Breast epithelium (tissue), 4 donors: ENCODE measurements at places on chromosomes 2 and 18. TPM values are rescaled to one million over a fixed set of nuclear protein-coding genes. Genes with fewer than 3 reads are reported as not detected.

The IL1RL1 gene
- 27.8 TPM for total RNA-seq

The ZAP70 gene
- total RNA-seq, result 4.9 TPM

The NOSTRIN gene
- total RNA-seq, result 35.0 TPM

The DNER gene
- total RNA-seq, result 2.6 TPM

The TBR1 gene
- not detected for total RNA-seq

The CRYGD gene
- total RNA-seq, result not detected

The RPRM gene
- total RNA-seq, result not detected

- H3K27ac ChIP-seq, result no peak overlapping the region
- H3K4me3 ChIP-seq, result no peak overlapping the region
- H3K36me3 ChIP-seq, result no peaks in the 10 kb centered on the region
- no peaks in the 10 kb centered on the region for H3K4me1 ChIP-seq
Observed at GRCh38 chr18:79750980-79751571, 46.7 kb upstream of the KCNG2 start.

- H3K4me1 ChIP-seq, result no peaks in the 10 kb centered on the region
- no peak overlapping the region for H3K27ac ChIP-seq
- no peak overlapping the region for H3K4me3 ChIP-seq
- no peaks in the 10 kb centered on the region for H3K36me3 ChIP-seq
Observed at GRCh38 chr18:524466-524865, 24.0 kb upstream of the COLEC12 start.

- DNase-seq, result no peak
- H3K27me3 ChIP-seq, result no peaks in the 10 kb centered on the region
- H3K4me1 ChIP-seq, result no peaks in the 10 kb centered on the region
- no peak overlapping the region for H3K27ac ChIP-seq
- H3K36me3 ChIP-seq, result no peaks in the 10 kb centered on the region
Observed at GRCh38 chr2:154437104-154437503, 261.4 kb upstream of the KCNJ3 start.

DNA sequence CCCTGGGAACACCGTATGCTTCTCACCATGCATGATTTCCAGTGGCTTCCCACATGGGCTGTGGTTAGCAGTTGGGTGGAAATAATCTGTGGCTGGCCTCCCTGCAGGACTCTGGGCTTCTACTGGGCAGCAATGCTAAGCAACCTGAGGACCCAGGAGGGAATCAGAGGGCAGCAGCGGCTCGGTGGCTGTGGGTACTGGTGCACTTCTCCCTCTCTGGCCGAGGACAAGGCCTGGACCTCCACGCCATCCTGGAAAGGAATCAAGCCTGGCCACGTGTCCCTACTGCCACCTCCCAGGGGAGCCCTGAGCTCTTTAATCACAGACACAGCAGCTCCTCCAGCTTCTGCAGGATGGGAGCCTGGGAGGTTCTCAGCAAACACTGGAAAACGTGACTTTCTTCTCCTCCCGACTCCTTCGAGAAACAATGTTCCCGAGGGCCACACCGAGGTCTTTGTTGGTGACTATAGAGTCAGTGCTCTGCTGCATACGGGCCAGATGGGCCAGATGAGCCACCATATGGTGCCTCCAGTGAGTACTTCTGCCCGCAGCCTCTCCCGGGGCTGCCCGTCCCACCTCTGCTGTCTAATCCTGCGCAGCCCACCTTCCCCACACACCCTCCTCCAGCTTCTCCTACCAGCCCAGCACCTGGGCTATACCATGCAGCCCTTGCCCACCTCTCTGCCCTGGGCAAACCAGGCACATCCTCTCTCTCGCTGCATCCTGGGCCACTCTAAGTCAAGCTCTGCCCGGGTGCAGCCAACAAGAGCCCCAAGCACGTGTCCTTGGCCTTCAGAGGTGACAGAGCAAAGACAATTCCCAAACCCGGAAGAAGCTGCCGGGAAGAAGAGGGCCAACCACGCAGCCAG lies 42.8 kb upstream of the OTOS start:
- no peaks in the 10 kb centered on the region for H3K36me3 ChIP-seq
- H3K27ac ChIP-seq, result no peak overlapping the region
- no peak overlapping the region for H3K4me3 ChIP-seq
- H3K4me1 ChIP-seq, result no peaks in the 10 kb centered on the region

GRCh38 chr2:7437141-7437540 lies 519.9 kb downstream of the RNF144A start:
- no peak for DNase-seq
- no peak overlapping the region for H3K27ac ChIP-seq
- H3K4me1 ChIP-seq, result no peaks in the 10 kb centered on the region
- no peaks in the 10 kb centered on the region for H3K36me3 ChIP-seq
- H3K4me3 ChIP-seq, result no peak overlapping the region

DNA sequence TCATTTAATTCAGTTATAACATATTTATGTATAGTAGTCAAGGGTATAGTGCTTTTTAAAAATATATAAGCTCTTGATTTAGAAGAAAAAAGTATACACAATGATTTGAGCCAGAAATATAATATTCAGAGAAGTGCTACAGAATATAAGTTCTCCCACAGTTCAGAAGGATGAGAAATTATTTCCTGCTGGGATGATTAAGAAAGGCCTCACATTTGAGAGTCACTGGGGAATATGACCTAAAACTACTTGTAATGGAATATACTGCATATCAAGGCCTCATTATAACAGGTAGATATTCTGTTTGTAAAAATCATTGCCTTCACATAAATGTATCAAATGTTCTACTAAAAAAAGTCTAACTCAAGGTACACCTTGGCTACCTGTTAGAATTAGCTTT lies 203.5 kb downstream of the MBD2 start:
- H3K27ac ChIP-seq, result no peak overlapping the region
- H3K4me3 ChIP-seq, result no peak overlapping the region
- H3K27me3 ChIP-seq, result no peaks in the 10 kb centered on the region

GRCh38 chr2:61405813-61406212 lies 65.1 kb downstream of the USP34 start:
- no peak overlapping the region for H3K27ac ChIP-seq
- DNase-seq, result no peak
- no peak overlapping the region for H3K4me3 ChIP-seq
- H3K4me1 ChIP-seq, result no peaks in the 10 kb centered on the region
- no peaks in the 10 kb centered on the region for H3K27me3 ChIP-seq
- no peaks in the 10 kb centered on the region for H3K36me3 ChIP-seq

- DNase-seq, result no peak
- H3K27me3 ChIP-seq, result no peaks in the 10 kb centered on the region
- no peak overlapping the region for H3K4me3 ChIP-seq
- H3K4me1 ChIP-seq, result no peaks in the 10 kb centered on the region
Observed at GRCh38 chr2:75465317-75465984, 95.3 kb downstream of the EVA1A start.

DNA sequence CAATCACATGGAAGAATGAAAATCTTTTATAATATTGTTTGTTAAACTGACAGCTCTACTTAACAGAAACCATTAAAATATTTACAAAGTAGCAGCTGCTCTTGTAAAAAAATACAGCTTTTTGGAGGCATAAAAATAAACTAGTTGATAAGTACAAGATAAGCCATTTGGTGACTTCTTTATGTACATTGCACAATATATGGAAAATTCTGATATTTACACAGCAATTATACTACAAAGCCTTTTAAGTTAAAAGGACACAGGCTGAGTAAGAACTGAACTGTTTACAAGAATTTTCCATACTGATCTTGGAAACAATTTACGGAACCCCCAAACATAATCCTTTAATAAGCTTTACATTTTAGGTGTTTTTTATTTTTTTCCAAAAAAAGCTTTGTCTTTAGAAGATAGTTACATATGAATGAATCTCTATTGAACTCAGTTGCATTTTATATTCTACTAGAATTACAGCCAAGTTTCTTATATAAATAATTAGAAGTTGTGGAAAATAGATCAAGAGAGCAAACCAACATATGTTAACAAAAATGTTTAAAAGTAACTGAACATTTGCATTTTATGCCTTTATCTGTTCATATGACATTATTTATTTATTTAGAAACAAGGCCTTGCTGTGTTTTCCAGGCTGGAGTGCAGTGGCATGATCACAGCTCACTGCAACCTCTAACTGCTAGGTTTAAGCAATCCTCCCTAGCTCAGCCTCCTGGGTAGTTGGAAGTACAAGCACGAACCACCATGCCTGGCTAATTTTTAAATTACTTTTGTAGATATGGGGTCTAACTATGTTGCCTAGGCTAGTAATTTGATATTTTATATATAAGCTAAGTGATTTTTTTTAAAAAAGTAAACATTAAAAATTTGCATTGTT lies 142.5 kb downstream of the OTX1 start:
- no peak overlapping the region for H3K4me3 ChIP-seq
- H3K36me3 ChIP-seq, result no peaks in the 10 kb centered on the region
- H3K27me3 ChIP-seq, result no peaks in the 10 kb centered on the region
- no peaks in the 10 kb centered on the region for H3K4me1 ChIP-seq

DNA sequence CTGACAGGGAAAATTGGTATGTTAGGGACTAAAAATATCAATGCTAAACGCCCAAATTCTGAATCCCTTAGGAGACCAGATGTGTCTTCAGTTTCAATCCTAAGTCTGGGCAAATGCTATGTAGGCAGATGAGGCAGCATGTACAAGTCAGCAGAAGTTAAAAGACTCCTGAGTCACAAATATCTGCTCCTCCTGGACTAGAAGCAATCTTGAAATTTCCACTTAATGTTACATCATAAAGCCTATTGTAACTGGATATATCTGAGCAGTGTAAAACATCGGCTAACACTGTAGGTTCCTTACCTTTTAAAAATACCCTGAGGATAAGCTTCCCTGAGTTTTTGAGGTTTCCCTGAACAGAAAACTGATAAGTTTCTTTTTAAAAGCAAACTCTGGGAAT lies 1087.6 kb upstream of the PIK3C3 start:
- H3K27me3 ChIP-seq, result no peaks in the 10 kb centered on the region
- H3K27ac ChIP-seq, result no peak overlapping the region
- H3K36me3 ChIP-seq, result no peaks in the 10 kb centered on the region
- no peaks in the 10 kb centered on the region for H3K4me1 ChIP-seq
- H3K4me3 ChIP-seq, result no peak overlapping the region
- DNase-seq, result no peak

GRCh38 chr2:198441246-198441645 lies 636.9 kb downstream of the PLCL1 start:
- H3K4me3 ChIP-seq, result no peak overlapping the region
- H3K27ac ChIP-seq, result no peak overlapping the region
- DNase-seq, result no peak
- no peaks in the 10 kb centered on the region for H3K4me1 ChIP-seq

- DNase-seq, result no peak
- H3K27me3 ChIP-seq, result no peaks in the 10 kb centered on the region
- no peaks in the 10 kb centered on the region for H3K36me3 ChIP-seq
- peak overlapping the region; percentile 82 for H3K27ac ChIP-seq
- no peaks in the 10 kb centered on the region for H3K4me1 ChIP-seq
- H3K4me3 ChIP-seq, result no peak overlapping the region
Observed at GRCh38 chr2:23285091-23285800, 99.7 kb upstream of the KLHL29 start.

- no peak overlapping the region for H3K4me3 ChIP-seq
- no peaks in the 10 kb centered on the region for H3K27me3 ChIP-seq
- H3K27ac ChIP-seq, result no peak overlapping the region
- no peaks in the 10 kb centered on the region for H3K4me1 ChIP-seq
Observed at GRCh38 chr18:34921226-34921625, 120.0 kb upstream of the MAPRE2 start.

DNA sequence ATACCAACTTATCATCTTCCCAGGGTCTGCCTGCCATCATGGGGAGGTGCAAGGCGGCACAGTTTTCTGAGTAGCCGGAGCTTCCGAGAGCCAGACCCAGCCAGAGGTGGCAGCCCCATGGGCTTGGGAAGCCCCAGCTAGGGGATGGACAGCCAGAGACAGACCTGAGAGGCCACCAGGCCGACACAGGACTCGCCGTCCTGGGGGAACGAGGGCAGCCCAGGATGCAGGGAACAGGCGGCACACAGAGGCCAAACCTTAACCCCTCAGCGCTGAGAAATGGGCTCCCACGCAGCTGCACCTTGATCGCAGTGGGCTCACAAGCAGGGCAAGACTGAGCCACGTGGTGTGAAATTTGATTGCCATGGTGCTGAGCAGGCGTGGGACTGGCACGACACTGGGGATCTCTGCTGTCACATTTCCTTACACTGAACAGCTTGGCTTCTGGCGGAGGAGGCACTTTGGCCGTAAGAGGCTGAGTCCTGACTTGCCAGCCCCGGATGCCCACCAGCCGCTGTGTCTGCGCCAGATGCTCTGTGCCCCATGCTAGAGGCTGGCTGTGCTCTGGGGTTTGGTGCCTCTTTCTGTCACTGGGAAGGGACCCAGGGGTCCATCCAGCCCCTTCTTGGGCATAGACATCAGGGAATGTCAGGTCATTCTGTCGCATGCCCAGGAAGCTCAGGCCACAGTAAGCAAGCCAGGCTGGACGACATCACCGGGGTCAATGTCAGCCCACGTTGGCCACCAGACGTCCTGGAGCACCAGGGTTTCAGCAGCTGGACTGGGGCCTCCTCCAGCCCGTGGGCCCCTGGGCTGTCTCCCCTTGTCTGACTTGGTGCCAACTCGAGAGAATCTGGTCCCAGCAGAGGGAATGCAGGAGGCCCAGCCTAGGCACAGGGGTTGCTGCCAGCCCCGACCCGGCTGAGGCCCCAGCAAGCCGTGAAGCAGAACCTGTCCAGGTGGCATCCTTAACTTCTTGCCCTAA lies 312.1 kb upstream of the MYT1L start:
- no peaks in the 10 kb centered on the region for H3K36me3 ChIP-seq
- no peak overlapping the region for H3K4me3 ChIP-seq
- no peak overlapping the region for H3K27ac ChIP-seq
- no peaks in the 10 kb centered on the region for H3K27me3 ChIP-seq
- no peaks in the 10 kb centered on the region for H3K4me1 ChIP-seq
- DNase-seq, result no peak

- H3K27ac ChIP-seq, result no peak overlapping the region
- DNase-seq, result no peak
- no peak overlapping the region for H3K4me3 ChIP-seq
- H3K4me1 ChIP-seq, result no peaks in the 10 kb centered on the region
Observed at GRCh38 chr2:28251337-28251736, 141.3 kb upstream of the FOSL2 start.

GRCh38 chr2:172120118-172120517 lies 17.4 kb upstream of the DLX2 start:
- no peak overlapping the region for H3K27ac ChIP-seq
- no peak overlapping the region for H3K4me3 ChIP-seq
- H3K36me3 ChIP-seq, result no peaks in the 10 kb centered on the region

DNA sequence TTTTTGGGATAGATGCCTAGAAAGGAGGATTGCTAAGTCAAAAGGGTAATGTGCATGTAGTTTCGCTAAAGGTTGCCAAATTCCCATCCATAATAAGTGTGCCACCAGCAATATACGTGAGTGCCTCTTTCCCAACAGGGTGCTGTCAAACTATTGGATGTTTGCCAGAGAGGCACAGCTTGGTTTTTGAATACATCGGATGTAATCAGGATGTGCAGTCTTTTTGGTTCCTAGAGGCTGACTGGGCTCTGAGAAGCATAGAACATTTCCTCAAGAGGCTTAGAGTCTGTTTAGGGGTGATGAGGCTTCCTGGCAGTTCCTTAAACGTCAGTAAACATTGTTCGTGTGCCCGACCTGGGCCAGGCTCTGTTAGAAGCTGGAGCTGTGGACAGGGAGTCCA lies 28.0 kb downstream of the AGAP1 start:
- H3K4me3 ChIP-seq, result no peak overlapping the region
- no peaks in the 10 kb centered on the region for H3K27me3 ChIP-seq
- DNase-seq, result no peak
- H3K36me3 ChIP-seq, result no peaks in the 10 kb centered on the region

- DNase-seq, result no peak
- no peaks in the 10 kb centered on the region for H3K36me3 ChIP-seq
- no peaks in the 10 kb centered on the region for H3K27me3 ChIP-seq
Observed at GRCh38 chr2:67716895-67717396, 319.8 kb downstream of the ETAA1 start.
